Effector memory CD8-positive, alpha-beta T cell (primary cell): ENCODE measurements at places on chromosomes 11 and 22.

GRCh38 chr22:44701187-44701790, 715 bp upstream of the PRR5 start:
- no peak for DNase-seq

DNA sequence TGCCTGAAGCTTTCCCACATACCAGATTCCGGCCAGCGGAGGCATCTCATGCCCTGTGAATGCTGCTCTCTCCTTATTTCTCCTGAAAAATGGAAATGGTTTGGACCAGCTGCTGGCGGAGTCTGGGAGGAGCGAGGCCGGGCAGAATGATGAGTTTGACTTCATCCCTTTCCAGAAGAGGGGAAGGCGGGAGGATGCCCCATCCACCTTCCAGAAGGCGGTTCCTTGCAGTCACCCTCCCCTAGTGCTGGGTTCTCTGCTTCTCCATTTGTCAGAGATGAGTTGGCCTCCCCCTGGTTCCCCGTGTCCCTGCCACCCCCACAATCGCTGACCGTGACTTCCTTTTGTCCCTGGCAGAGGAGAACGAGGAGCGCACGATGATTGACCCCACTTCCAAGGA, 75.6 kb downstream of the PARVB start:
- no peak for DNase-seq

GRCh38 chr22:46373159-46373558, 37.6 kb downstream of the TRMU start:
- DNase-seq, result peak; percentile 24

DNA sequence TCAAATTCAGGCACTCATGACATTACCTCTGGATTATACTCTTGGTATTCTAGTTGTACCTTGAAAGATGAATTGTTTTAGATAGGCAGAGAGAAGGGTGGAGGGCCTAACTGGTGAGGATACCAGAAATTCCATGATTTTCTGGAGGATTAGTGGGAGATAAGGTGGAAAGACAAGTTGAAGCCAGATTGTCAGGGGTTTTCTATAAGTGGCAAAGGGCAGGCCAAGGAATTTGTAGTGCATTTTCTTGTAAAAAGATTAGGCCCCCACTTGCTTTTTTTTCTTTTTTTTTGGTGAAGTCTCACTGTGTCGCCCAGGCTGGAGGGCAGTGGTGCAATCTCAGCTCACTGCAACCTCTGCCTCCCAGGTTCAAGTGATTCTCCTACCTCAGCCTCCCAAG, 28.4 kb upstream of the PRDM10 start:
- no peak for DNase-seq

- no peak for DNase-seq
Observed at GRCh38 chr11:45751430-45751829, 53.5 kb upstream of the SLC35C1 start.

DNA sequence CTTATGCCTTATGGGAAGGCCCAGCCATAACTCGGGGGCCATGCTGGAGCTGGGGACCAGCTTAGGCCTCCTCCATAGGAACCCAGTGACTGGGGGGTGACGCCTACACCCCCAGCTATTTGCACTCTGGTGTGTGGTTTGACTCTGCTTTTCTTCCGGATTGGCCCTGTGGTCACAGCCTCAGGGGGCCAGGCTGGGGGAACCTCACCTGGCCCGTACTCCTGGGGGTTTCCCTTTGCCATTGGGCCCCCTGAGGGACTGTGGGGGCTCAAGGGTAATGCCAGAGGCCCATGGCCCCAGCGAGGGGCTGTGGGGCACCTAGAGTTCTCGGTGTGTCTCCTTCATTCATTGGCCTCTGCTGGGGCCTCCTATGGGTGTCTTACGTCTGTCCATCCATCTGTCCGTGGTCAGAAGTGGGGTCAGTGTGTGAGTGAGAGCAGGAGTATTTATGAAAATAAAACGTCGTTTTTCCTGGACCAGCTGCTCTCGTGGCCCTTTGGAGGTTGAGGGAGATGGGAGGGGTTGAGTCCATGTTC, 6.3 kb upstream of the SH3BP1 start:
- peak; percentile 57 for DNase-seq

GRCh38 chr11:48036011-48036410, 55.7 kb downstream of the PTPRJ start:
- DNase-seq, result no peak

GRCh38 chr22:44667829-44668189, 34.2 kb upstream of the PRR5 start:
- DNase-seq, result peak; percentile 79

GRCh38 chr11:64324692-64325469, 7.0 kb downstream of the PRDX5 start:
- DNase-seq, result no peak

DNA sequence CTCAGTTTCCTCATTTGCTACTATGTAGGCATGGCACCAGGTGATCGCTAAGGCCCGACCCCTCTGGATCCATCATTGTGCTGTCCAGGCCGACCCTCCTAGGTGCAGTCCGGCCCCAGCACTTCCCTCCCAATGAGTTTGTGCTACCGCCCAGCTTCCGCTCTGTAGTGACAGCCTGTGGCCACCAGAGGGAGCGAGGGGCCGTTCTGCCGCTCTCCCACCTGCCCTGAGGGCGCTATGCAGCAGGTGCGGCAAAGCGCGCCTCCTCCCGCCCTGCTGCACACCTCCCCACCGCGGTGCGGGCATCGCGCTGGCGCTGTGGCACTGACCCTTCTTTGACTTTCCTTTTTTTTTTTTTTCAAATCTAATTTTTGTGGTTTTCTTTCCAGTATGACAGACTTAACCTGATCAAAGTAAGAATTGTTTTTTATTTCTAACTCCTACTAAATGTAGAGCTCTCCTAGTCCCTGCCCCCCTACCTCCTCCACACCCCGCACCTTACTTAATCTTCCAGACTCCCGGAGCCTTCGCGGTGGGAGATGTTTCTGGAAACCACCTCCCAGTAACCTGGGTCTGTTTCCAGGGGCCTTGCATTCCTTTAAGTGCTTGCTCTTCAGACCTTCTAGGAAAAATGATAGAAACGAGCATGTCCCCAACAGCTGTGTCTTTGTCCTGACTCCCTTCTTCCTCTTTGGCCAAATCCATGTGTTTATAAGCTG, 73.7 kb downstream of the SCN3B start:
- peak; percentile 42 for DNase-seq

- no peak for DNase-seq
Observed at GRCh38 chr22:45149671-45150070, 14.1 kb upstream of the NUP50 start.

DNA sequence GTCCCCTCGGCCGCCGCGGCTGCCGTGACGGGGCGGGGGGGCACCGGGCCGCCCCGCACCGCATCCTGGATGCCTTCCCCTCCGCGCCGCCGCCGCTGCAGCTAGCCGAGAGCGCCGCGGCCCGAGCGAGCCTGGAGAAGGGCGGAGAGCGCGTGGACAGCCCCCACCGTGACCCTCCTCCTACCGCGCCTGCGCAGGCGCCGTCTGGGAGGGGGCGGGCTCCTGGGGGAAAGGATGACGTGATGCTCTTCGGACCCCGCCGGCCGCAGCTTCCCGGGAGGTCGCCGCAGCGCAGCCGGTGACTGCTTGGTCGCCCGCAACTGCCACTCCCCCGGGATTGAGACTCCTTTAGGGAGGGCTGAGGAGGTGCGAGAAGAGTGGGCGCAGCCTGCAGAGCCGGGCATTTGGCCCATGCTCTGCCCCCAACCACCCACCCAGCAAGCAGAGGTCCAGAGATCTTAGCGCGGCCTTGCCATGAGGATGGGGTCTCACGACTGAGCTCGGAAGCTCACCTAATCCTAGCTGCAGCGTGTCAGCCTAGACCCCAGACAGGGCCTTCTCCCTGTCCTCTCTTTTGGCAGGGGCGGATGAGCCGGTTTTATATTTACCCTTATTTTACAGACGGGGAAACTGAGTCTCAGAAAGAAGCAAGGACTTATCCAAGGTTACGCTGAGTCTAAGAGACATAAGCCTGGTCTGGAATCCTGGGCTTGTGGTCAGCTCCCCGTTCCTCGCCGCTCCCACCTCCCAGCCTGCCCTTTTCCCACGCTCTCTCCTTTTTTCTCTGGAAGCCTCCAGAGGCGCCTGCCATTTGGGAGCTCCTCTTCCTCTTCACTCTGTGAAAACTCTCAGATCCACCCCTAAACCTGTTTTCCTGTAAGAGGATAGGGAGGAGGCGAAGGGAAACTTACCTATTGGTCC, at the start of gene DENND5A:
Gene DENND5A, minus strand, starts transcription at position 140 of the 921 bp plus-strand sequence. CDS start 281 bp downstream, outside the sequence.
- DNase-seq, result peak; percentile 23

DNA sequence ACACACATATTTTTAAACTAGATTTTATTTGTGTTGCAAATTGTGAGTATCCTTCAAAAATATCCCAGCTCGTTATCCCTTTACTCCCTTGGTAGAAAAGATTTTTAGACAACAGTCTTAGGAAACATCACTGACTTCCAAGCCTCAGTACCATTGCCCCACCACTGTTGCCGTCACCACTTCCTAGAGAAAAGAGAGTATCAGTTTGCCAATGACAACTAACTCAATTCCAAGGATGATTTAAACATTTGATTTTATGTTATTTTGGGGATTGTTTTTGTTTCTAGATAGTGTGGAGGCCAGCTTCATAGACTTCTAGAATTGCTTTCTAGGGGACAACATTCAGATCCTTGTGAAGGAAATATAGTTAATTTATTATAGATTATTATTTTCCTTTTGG, 274.0 kb upstream of the MPPED2 start:
- no peak for DNase-seq

DNA sequence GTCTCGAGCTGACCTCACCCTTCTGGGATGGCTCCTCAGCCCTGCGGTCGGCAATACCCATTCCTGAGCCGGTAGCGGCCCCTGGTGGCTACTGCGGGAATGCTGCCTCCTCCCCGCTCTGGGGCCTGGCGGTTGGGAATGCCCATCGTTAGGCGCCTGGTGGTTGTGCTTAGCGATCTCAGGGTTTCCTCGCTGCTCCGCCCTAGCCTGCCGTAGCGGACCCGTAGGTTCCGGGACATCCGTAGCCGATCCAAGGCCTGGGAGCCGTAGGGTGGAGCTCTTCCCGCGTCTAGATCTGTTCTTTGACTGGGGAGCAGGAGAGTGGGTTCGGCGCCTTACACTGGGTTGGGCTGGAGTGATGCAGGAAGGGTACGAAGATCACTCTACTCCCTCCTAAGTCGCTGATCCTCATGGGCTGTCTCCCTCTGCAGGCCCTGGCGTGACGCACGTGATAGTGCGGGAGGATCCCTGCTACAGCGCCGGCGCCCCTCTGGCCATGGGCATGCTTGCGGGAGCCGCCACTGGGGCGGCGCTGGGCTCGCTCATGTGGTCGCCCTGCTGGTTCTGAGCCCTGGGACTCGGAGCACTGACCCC, 14.8 kb downstream of the PLEKHB1 start:
- DNase-seq, result peak; percentile 80

DNA sequence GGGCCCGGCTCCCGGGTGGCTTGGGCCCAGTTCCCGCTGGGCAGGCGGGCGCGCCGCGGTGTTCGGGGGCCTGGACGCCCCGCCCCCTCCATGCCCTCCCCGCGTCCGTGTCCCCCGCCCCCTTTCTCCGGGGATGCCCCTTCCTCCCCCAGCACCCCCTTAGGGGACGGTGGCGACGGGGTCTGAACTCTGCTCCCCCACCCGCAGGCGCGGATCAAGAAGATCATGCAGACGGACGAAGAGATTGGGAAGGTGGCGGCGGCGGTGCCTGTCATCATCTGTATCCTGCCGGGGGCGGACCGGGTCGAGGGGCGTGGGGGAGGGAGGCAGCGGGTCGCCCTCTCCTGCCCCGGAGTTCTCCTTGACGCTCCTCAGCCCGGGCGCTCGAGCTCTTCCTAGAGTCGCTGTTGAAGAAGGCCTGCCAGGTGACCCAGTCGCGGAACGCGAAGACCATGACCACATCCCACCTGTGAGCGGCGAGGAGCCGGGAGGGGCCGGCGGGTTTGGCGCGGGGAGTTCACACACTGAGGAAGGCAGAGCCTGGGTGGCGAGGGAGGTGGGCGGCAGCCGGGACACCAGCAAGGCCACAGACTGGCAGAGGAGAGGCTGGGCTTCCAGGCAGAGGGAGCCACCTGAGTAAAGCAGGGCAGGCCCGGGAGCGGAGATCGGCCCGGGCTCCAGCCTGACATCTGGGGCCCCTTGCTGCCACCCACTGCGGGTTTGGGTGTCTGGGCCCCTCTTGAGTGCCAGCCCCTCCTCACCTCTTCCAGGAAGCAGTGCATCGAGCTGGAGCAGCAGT, 546 bp downstream of the DRAP1 start:
- DNase-seq, result no peak

- peak; percentile 21 for DNase-seq
Observed at GRCh38 chr22:35631597-35631996, 14.5 kb upstream of the MB start.

DNA sequence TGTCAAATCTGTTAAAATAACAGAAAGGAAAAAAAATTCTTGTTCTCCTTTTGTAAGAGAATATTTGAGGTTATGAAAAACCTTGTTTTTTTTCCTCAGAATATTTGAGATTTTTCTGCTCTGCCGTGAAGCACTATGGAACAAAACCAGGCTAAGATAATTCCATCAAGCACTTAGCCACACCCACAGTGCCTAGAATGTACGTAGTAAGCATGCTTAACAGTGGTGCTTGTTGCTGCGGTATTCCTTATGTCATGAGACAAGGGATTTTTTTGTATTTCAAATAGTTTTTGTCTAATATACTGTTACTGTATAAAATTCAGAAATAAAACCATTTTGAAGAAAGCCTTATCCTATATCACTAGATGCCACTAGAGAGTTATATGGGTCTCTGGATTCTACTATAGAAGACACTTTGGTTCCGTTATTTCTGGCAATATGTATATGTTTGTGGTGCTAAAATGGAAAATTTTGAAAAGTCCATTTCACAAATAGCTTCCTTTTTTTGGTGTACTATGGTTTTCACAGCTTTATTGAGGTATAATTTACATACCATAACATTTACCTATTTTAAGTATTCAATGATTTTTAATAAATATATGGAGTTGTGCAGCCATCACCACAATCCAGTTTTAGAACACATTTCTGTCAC, 23.7 kb downstream of the PDHX start:
- DNase-seq, result no peak

GRCh38 chr11:56705784-56706396, 7.0 kb downstream of the OR9G1 start:
- DNase-seq, result no peak

- peak; percentile 20 for DNase-seq
Observed at GRCh38 chr22:35330258-35330861, 30.7 kb downstream of the TOM1 start.

GRCh38 chr22:29113319-29113718, 40.5 kb downstream of the KREMEN1 start:
- DNase-seq, result no peak

GRCh38 chr11:118126082-118126838, 26.4 kb downstream of the SCN4B start:
- DNase-seq, result no peak

GRCh38 chr11:34846467-34846866, 69.7 kb downstream of the APIP start:
- DNase-seq, result no peak

- DNase-seq, result no peak
Observed at GRCh38 chr22:45889539-45890350, 87.2 kb downstream of the WNT7B start.

- no peak for DNase-seq
Observed at GRCh38 chr11:119671051-119671450, 57.9 kb downstream of the NECTIN1 start.

DNA sequence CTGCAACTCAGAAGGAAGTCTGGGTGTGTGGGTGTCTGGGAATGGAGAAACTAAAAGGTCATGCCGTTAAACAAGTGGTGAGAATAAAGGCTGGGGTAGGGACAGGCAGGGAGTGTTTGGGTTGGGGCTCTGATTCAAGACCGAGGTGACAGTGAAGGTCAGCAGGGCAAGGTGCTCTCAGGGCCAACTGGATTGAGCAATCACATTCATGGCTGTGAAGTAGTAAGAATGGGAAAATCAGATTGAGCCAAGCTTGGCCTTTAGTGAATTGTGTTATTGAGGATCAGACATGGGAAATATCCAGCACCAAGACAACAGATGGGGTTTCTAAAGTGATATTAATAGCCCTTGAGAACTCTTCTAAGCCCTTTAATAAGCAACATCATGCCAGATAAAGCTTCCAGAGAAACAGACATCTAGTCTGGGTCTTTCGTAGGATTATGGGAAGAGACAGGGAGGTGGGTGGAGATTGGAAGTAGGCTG, 24.3 kb downstream of the SCN3B start:
- DNase-seq, result no peak
